Cerebellum (tissue), 4 donors: ENCODE measurements at places on chromosomes 4 and X. TPM values are rescaled to one million over a fixed set of nuclear protein-coding genes. Genes with fewer than 3 reads are reported as not detected.
A peak's percentile ranks its signal among the peaks of the same experiment; 100 is the strongest.

Gene TKTL2
- 0.73 TPM for total RNA-seq

Gene NIPAL1
- 3.9 TPM for total RNA-seq

Gene UGT2B11
- not detected for total RNA-seq

Gene WDR1
- 54.0 TPM for total RNA-seq

Gene GAGE12H
- total RNA-seq = not detected

Gene L1CAM
- 107 TPM for total RNA-seq

Gene MAGEA12
- total RNA-seq = not detected

Gene DCAF8L2
- not detected for total RNA-seq

DNA sequence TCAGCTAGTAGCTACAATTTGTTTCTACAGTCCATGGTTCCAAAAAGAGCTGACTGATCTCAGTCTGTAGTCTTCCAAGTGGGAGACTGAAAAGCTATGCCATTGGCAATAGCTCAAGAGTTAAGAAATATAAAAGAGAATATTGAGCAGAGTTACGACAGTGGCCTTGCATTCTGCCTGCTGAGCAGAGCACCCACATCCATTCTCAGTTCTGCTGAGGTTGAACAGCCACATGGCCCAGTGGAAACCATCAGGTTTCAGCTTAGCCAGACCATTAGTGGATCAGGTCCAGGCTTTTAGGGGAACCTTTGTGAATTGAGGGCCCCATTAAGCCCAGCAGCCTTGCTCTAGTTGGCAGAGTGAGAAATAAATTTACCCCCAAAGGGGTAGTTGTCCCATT lies 28.1 kb downstream of the ZNF81 start:
- no peak for DNase-seq

- DNase-seq = no peak
These were observed 139.3 kb downstream of the MID1IP1 start for GRCh38 chrX:38940547-38940946.

- DNase-seq = no peak
These were observed 560.7 kb upstream of the CPEB2 start for GRCh38 chr4:14441561-14441960.

- DNase-seq = no peak
These were observed 325.9 kb downstream of the EPHA5 start for GRCh38 chr4:65344278-65344825.

DNA sequence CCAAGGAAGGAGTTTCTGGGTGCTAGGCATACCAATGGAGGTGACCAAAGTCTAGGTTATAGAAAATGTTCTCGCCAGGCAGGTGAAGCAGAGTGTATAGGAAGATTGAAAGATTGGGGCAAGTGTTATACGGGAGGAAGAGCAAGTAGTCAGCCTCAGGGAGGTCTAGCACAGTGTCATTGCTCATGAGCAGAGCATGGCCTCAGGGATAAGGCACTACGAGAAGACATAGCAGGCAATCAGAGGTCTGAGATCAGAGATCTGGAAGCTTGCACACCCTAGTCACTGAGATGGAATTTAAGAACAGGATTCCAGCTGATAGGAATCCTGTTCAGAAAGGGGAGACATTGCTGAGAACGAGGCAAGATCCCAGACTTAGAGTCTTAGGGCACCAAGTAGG lies 350.0 kb upstream of the CASK start:
- no peak for DNase-seq

DNA sequence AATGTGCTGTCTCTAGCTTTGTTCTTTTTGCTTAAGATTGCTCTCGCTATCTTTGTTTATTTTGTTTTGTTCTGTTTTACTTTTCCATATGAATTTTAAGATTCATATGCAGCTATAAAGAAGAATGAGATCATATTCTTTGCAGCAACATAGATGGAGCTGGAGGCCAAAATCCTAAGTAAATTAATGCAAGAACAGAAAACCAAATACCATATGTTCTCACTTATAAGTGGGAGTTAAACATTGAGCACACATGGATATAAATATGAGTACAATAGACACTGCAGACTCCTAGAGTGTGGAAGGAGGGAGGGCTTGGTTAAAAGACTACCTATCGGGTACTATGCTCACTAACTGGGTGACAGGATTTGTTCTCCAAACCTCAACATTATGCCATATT lies 237.8 kb downstream of the TRAM1L1 start:
- DNase-seq = no peak

DNA sequence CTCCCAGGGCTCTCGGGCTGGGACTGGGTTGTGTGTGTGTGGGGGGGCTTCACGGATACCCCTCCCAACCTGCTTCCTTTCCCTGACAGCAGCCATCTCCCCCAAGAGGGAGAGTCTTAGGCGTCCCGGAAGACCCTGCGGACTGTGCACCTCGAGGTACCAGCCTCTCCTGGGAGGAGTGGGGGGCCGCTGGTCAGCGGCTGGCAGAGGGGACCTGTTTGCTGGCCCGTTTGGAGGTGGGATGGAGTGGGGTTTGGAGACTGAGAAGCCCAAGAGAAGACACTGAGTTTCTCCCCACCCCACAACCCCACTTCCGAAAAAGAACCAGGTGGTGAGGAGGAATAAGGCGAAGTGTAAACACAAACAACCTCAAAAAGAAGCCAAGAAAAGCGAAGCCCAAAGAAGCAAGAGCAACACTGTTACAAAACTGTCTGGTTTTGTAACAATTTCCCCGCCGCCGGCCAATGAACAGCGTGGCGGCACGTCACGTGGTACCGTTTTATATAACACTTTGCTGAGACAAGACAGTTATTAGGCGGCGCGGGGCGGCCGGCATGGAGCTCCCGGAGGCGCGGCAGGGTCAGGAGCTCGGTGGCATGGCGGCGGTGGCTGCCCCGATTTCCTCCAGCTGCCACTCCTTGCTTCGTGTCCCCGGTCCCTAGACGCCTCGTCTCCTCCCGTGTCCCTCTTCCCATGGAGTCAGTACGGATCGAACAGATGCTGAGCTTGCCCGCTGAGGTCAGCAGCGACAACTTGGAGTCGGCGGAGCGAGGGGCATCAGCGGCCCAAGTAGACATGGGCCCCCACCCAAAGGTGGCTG lies at the start of gene LONRF3:
Gene LONRF3, plus strand, starts transcription at position 531 of the 820 bp plus-strand sequence. Its CDS starts 163 bp downstream, at position 694.
- DNase-seq = peak; percentile 79

GRCh38 chr4:123652476-123652875 lies 255.9 kb downstream of the SPRY1 start:
- no peak for DNase-seq

- no peak for DNase-seq
These were observed 35.4 kb downstream of the SNX25 start for GRCh38 chr4:185244763-185245162.

GRCh38 chr4:16752150-16752549 lies 146.3 kb downstream of the LDB2 start:
- no peak for DNase-seq

GRCh38 chr4:3421470-3421869 lies 20.3 kb upstream of the HGFAC start:
- no peak for DNase-seq

DNA sequence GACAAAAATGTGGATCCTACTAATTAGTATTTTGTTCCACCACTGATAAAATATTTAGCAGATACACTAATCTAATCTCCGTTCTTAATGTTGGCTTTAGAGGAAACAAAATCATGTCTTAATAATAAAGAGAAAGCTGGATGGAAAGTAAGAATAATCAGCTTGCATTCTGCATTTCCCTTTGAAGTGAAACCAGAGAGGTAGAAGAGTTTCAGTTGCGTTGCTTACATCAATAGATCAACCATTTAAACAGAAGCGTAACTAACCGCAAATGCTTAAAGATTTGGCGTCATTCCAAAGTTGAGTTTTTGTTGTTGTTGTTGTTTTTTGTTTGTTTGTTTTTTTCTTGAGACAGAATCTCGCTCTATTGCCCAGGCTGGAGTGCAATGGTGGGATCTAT lies 168.9 kb downstream of the TRIML1 start:
- no peak for DNase-seq

DNA sequence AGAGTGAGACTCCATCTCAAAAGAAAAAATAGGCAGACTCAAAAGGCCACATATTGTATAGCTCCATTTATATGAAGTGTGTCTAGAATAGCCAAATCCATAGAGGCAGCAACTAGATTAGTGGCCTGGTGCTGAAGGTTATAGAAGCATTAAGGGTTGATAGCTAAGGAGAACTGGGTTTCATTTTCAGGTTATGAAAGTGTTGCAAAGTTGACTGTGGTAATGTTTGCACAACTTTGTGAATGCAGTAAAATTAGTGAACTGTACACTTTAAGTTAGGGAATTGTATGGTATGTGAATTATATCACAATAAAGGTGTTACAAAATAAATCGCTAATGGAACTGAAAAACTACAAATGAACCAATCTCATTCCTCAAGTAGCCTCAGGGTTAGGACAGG lies 28.3 kb downstream of the TXLNG start:
- DNase-seq = no peak

GRCh38 chr4:112881842-112882241 lies 167.6 kb upstream of the ANK2 start:
- DNase-seq = no peak

DNA sequence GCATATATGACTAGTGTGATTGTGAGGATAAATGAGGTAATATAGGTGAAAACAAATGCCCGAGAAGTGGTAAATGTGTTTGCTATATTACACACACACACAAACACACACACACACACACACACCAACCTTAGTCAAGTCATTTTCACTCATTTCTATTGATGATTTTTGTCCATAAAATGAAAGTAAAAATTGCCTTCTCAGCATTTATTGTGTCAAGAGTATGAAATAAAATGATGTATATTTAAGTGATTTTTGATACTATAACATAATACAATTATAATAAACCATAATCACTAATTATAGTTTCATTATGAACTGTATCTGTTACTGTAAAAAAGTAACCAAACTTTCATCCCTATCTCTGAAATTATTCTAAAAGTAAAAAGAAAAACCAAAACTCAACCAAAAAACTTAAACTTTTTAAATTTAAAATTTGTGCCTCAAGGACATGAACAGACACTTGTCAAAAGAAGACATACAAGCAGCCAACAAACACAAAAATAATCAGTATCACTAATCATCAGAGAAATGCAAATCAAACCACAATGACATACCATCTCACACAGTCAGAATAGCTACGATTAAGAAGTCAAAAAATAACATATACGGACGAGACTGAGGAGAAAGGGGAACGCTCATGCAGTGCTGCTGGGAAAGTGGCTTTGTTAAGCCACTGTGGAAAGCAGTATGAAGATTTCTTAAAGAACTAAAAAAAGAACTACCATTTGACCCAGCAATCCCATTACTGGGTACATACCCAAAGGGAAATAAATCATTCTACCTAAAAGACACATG lies 601.0 kb downstream of the TMA16 start:
- DNase-seq = no peak
